ENCODE measurements at places on chromosomes 11 and 22.

- DNase-seq = no peak
Observed at GRCh38 chr22:42399315-42400271, 32.6 kb downstream of the NFAM1 start.

DNA sequence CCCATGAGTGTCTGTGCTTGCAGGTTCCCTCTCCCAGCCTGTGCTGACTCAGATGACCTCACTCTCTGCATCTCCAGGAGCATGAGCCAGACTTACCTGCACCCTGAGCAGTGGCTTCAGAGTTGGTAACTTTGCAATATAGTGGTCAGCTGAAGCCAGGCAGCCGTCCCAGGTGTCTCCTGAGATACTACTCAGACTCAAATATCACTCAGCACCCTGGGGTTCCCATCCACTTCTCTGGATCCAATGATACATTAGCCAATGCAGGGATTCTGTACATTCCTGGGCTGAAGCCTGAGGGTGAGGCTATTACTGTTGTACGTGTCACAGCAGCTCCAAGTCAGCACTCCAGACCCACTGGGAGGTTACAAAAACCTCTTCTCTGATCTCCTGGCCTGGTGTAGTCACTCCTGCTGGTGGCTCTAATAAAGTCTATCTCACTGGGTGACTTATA lies 87.8 kb upstream of the TOP3B start:
- no peak for DNase-seq

DNA sequence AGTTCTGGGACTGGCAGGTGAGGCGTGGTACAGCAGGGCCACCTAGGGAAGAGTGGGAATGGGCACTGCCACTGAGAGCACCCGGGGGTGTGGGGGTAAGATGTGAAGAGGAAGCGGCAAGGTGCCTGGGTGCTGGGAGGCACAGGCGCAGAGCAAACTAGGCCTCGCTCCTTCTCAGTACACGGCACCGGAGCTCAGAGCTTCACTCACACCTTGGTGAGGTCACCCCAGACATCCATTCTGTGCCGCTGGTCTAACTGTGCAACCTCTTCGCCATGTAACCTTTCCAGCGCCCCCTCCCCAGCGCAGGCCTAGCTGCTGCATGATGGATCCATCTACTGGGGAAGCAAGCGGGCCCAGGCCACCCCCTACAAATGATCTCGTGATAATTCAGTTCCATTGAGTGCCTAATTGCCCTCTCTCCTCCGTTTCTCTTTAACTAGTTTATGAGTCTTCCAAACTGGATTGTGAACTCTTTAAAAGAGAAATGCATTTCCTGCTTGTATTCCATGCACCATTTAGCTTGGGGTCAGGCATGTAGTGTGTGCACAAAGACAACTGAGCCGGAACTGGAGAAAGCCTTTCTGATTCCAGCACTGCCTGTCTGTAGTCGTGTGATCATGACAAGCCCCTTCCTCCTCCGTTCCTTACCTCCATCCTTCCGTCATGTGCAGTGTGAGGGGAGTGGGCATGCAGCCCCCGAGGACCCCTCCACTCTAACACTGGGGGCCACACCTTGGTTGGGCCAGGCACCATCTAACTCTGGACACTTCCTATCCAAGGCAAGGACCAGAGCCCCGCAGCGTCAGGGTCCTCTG lies 1475.2 kb downstream of the TBC1D22A start:
- DNase-seq = no peak

DNA sequence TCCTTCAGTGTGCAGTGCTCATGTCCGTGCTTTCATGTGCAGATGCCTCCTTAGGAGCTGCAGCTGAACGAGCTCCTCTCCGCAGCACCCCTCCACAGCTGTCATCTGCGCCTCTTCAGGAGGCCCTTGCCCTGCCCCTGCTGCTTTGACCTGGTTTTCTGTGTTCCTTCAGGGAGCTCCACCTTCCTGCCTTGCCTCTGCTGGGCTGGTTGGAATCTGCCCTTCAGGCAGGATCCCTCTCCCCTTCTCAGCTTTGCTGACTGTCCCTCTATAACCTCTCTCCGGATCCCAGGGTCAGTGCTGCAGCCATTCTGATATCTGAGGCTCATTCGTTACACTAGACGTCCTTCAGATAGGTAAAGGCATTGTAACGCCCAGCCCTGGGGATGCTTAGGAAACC lies 67.9 kb downstream of the SCN3B start:
- no peak for DNase-seq

- no peak for DNase-seq
Observed at GRCh38 chr22:20107951-20108756, 7.8 kb upstream of the RANBP1 start.

DNA sequence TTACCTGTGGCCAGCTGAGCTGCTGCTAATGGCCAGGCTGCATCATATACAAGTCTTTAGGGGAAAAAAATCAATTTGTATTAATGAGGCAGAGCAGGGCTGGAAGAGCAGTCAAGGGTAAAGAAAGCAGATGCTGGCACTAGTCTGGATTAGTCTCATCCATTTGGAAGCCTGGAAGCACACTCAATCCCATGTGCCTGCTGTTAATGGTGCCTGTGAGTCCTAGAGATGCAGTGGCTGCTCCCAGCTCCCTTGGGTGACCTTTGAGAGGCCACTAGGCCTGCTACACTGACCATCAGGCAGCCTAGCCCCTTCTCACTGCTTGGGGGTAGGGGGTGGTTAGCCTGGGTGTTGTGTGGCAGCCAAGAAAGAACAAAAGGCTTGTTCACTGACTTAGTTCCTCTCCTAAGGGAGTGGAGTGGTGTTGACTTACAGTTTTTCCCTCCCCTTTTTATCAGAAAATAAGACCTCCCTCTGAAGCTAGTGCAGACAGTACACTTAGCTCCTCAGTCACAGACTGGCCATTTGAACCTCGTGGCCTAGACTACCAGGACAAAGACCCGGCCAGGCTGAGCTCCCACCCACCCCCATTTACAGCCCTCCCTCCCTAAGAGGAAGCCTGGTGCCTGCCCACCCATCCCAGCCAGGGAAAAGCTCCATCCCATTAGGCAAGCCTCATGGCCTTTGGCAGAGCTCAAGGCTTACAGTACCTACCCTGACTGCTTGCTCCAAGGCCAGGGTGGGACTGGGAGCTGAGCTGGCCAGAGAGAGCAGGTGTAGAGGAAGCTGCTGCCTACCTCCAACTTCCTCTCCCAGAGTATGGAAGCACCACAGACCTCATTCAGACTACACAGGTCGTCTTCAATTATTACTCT lies 7.8 kb downstream of the PIK3IP1 start:
- no peak for DNase-seq

All from MG63 (cell line).